ENCODE measurements at places on chromosomes 5 and 9.

GRCh38 chr5:149015126-149015525 lies 47.7 kb downstream of the SH3TC2 start:
- no peak for DNase-seq

GRCh38 chr5:179416114-179416822 lies 71.0 kb upstream of the ADAMTS2 start:
- no peak for DNase-seq

DNA sequence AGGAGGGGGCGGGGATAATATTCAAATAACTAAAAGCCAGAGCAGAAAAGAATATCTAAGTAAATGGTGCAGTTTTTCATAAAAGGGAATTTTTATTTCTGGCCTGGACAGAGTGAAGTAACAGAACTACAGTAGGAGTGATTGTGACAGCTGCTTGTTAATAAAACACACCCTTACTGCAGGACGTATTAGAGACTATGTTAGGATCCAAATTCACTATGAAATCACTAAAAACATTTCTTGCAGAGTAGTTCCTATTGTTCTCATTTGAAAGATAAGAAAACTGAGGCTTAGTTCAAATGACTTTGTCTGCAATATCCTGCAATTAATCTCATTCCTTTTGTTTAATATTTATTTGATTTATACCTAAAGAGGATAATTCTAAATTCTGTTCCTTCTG lies 39.5 kb downstream of the FAM174A start:
- DNase-seq: no peak

GRCh38 chr5:53041071-53041692 lies 52.0 kb downstream of the ITGA2 start:
- no peak for DNase-seq

DNA sequence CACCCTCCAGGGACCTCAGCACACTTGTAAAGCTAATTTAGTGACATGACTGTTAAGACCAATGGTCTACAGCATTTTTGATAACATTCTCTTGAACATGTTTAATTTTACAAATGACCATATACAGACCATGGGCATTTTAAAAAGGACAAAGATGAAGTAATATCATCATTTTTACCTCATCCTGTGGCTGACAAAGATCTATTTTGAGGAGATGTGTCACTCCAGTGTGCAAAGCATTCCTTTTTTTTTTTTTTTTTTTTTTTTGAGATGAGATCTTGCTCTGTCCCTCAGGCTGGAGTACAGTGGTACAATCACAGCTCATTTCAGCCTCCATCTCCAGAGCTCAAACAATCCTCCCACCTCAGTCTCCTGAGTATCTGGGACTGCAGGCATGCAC lies 118.2 kb upstream of the TBC1D2 start:
- no peak for DNase-seq

DNA sequence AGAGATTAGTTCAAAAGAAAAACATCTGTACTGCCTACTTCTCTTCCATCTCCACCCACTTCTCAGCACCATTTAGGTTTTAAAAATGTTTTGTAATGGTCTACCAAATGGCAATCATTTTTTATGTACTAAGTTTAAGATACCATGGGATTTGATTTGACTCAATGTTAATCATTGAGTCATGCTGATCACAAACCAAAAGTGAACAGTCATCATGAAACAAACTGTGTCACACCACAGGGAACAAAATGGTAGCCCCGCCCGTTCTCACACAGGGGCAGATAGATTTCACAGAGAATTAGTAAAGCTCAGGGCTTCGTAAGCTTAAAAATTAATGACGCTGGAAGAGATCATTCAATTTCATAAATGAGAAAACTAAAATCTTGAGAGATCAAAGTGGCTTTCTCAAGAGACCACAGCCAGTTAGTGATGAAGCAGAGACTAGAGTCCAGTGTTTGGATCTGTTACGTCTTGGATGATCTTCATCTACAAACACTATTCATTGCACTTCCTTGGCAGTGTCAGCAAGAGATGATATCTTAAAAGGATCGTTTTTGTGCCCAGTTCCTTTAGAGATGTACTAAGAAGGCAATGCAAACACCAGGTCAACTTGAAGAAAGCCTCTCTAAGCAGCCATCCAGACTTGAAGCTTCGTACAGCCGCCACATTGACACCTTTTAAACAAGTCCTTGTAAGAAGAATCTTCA lies 33.9 kb upstream of the TRIO start:
- DNase-seq: peak; percentile 66

- no peak for DNase-seq
These were observed 268.3 kb upstream of the WWC1 start for GRCh38 chr5:168023191-168023590.

GRCh38 chr5:102561894-102562760 lies 63.3 kb upstream of the SLCO6A1 start:
- peak; percentile 4 for DNase-seq

DNA sequence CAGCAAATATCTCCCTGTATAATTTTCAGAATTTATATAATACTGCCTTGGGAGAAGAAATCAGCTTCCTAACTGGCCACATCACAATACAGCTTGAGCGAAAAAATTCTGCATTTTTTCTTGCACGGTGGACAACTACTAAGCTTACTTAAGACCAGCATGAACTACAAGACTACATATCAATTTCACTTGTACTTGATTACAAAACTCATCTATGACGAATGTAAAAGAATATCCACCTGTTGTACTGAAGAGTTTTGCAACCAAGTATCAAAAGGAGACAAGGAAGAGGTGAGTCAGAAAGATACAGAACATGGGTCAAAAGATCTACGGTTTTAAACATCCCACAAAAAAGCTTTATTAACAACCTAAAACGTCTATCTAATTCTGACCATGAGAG lies 279.4 kb downstream of the BNC2 start:
- no peak for DNase-seq

DNA sequence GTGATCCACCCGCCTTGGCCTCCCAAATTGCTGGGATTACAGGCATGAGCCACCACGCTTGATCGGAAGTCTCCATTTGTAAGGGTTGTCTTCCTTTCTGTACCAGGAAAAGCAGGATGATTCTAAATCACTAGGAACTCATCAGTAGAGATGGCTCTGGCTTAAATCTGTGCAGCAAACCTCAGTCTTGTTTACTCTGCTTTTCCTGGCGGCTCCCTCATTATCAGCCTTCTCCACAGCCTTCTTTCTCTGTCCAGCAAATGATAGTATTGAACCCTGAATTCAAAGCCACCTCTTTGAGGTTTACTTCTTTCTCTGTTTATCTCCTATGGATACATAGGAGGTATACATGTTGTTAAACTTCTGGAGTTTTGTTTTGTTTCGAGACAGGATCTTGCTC lies 43.0 kb upstream of the GNE start:
- DNase-seq: no peak

DNA sequence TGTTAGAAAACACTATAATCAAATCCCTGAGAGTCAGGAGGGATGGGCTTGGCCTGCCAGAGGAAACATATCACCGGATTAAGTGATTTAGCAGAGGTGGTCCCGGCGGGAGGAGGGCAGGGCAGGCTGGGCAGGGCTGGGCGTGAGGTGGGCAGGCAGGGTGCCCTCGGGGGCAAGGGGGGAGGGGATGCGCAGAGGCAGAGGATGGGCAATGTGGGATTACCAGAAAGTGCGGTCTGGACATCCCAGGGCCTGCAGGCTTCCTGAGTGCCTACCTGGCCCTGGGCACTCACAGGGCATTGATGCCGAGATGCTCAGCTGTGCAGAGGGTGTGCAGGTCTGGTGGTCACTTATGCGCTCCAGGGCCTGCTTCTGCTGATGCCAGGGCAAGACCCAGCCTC lies 115.2 kb downstream of the ADAMTS2 start:
- DNase-seq: no peak

GRCh38 chr5:77518304-77518703 lies 26.2 kb upstream of the WDR41 start:
- no peak for DNase-seq

Data from GM12864 (cell line).